PC-9 (cell line): ENCODE measurements at places on chromosomes 7 and 10.

DNA sequence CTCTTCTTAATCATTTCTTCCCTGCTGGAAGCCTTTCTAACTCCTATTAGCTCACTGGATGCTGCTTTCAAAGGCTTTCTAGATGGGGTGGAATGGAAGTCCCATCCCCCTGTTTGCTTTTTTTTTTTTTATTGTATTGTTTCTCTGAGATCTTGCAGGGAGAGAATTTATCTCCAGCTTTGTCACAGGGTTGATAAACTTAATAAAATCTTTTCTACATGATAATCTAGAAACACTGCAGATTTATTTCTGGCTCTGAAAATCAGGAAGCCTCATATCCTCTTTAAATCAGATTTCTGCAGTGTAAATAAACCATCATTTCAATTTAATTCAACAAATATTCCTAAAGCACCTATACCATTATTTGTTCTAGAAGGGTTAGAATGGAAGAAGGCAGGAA, 37.2 kb upstream of the CHCHD3 start:
- DNase-seq: no peak

GRCh38 chr10:28181478-28182096, 121.3 kb downstream of the MPP7 start:
- no peak for DNase-seq

DNA sequence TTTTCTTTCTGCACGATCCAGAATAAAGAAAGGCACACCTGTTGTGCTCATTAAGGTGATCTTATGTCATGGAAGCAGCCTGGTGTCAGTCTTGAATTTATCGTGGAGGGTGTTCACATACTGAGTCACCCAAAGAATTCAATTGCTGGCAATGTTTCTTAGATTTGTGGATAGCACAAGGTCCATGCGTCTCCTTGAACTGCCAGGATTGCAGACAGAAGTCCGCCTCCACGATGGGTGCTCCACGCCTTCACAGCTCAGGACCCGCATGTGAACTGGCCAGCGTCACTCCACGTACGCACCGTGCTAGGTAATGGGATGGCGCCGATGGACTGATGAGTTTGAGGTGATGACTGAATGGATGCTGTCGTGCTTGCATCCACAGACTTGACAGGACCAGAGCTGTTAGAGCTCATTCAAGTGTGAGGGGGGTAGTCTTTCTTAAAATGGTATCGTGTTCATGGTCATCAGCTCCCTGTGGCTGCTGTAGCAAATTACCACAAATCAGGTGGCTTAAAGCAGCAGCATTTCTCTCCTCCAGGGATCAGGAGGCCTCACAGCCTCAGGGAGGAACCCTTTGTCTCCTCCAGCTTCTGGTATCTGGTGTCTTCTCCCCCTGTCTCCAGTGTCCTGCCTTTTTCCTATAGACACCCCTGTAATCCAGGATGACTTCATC, 65.4 kb upstream of the DNAJB6 start:
- DNase-seq: no peak

DNA sequence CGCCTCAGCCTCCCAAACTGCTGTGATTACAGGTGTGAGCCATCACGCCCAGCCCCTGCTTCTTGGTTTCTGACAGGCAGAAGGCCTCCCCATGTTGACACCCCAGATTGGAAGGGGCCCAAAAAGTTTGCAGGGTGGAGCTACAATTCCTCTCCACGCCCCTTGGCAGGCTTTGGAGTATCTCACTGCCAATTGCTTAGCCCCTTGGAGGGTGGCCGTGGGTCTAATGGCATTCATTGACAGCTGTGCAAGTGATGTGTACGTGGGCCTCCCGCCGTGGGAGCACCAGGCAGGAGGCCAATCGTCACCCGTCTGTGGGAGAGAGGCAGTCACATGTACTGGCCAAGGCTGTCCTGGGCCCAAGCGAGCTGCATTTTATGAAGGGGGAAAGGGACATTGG, 73.7 kb upstream of the PPIF start:
- DNase-seq: no peak

DNA sequence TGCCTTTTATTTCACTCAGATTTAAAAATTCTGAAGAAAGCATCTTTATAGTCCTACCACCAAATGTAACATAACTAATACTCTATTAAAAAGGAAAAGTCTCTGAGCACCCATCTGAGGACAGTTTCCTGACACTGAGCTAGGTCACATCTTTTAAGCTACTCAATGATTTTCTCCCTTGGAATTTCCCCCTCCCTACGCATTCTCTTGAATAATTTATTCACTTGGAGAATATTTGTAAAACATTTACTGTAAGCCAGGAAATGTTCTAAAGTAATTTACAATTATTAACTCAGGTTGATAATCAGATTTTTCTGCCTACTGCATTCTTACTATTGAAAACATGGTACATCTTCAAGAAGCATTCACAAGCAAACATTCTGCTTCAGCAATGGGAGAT, 297.2 kb upstream of the VSTM2A start:
- DNase-seq: no peak

DNA sequence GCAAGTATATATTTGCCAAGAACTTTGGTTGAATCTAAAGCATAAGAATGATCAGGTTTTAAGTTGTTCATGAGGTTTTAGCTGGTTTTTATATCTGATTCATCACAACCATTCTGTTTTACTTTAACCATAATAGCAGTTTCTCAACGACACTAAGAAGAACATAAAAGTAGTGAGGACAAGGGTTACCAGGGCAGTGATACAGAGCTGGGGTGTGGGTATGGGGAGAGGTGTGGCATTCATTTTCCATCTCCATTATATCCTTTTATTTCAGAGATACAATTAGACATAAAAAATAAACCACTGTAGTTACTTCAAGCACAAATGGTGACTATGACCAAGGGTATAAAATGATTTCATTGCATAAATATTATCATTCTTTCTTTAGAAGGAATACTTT, 149.8 kb upstream of the STEAP4 start:
- DNase-seq: no peak

GRCh38 chr7:71133856-71134255, 1.9 kb downstream of the GALNT17 start:
- no peak for DNase-seq

- peak; percentile 97 for DNase-seq
Measured at GRCh38 chr10:63504145-63504881, 16.9 kb upstream of the REEP3 start.

- DNase-seq: peak; percentile 98
Measured at GRCh38 chr7:107169120-107170050, 582 bp downstream of the HBP1 start.

GRCh38 chr7:155721056-155721455, 76.6 kb downstream of the RBM33 start:
- no peak for DNase-seq

GRCh38 chr10:132336064-132336746, 4.2 kb downstream of the LRRC27 start:
- no peak for DNase-seq

GRCh38 chr7:44561962-44562621, 11.6 kb downstream of the DDX56 start:
- DNase-seq: peak; percentile 72

DNA sequence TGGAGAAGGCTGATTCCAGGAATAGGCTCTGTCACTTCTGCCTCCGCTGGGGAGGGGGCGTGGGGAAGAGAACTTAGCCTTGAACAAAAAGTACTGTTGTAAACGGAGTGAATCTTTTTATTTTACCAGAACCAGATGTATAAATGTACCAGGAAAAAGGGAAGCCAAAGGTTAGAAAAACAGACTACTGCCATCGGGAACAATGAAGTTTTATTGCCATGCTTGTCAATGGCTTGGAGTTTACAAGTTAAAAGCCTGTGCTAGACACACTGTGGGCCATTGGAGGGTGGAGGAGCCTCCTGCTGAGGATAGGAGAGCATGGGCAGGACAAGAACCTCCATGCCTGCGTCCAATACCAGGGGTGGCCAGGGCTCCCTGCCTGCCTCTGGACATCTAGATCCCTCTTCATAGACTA, 161.7 kb upstream of the LYZL2 start:
- no peak for DNase-seq

DNA sequence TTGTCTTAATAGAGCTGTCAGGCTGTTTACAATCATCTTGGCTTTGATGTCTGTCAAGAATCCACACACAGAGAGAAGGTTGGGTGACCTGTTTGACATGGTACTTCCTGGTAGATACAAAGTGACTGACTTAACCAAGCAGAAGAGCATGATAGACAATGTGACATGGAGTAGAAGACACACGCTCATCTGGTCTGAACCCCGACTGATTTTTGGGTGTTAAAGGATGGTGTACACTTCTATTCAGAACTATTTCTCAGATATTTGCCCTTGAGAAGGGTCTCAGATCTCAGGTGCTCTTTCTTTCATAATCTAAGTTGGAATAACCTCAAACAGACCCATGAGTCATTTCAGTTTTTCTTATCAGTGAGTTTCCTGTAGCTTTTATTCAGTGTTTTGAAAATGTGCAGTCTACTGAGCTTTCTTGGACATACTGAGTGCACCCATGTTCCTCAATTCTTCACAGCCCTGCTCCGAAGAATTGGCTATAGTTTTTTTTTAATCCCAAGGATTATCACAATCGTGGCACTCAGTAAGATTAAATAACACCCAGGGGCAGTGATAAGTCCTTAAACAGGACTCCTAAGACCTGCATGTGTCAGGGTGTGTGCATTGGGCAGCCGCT, 46.4 kb upstream of the NXPH1 start:
- no peak for DNase-seq

DNA sequence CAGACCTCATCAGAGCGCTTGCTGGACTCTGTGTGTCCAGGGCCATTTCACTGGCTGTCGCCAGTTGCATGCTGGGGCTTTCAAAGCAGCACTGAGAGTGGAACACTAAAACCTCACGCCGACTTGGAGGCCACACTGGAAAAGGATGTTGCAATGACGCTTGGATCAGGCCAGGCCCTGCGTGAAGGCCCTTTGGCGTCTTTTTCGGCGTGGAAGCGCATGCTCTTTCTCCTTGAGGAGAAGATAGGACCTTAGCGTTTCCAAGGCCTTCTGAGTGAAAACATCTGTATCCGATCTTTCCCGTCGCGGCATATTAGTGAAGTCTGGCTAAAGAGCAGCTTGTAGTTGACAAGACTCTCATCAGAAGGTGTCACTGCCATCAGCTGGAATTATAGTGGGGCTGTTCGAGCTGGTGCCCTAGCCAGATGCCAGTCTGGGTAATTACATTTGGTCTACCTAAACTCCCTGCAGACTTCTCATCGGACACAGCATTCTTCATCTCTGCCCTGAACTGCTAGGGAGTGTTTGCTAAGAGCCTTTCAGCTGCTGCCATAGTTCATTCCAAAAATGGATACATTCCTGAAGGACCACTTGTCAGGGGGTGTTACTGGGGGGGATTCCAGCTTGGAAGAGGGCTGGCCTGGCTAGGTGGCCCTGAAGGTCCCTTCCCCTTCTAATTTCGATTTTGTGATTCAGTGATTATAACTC, 167.7 kb upstream of the TCF7L2 start:
- DNase-seq: no peak

DNA sequence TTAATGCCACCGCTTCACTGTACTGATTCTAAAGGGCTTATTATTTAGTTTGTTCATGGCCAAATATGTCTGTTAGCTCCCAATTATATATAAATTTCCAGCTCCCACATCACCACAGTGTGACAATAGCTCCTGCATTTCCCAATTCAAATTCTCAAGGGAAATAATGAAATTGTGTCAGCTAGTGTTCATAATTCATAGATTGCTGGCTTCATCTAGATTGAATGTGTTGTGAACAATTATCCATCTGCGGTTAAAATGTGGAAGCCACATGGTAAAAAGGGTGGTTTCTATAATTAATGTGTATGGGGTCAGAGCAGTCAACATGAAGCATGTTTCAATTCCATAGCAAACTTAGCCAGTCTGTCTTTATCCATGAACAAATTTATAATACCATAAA, 154.3 kb downstream of the SEMA3E start:
- DNase-seq: no peak

DNA sequence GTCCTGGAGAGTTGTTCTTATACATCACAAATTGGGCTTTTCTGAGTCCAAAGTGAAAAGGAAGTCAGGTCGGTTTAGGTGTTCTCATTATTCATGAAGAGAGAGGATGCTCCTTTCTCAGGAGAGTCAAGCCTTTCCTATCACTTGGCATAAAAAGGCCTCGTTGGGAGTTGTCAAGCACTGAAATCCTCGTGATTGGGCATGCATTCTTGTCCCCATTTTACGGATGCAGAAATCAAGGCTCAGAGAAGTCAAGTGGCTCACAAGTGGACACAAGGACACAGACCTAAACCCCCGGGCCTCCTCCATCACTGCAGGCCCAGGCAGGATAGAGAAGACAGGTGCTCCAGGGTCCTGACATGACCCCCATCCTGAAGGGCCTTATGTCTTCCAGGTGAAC, 8.5 kb downstream of the RBP3 start:
- DNase-seq: no peak

DNA sequence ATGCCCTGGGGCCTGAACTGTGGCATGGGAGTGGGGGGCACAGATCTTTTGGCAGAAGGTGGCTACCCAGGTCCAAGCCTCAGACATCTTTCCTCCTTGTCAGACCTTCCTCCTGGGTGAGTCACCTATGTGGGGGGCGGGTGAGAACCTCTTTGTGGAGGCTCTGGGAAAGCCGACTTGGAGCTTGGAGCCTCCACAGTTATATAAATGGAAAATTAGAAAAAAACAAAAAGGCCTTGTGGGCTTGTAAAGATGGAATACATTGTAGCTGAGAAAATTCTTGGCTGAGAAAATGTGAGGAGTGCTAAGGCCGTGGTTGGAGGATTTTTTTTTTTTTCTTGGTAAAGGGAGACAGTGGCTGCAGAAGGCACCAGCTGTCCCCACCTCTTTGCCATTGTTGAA, 292.5 kb downstream of the CCDC3 start:
- peak; percentile 20 for DNase-seq

- no peak for DNase-seq
Measured at GRCh38 chr10:61592581-61592980, 70.1 kb upstream of the CABCOCO1 start.

DNA sequence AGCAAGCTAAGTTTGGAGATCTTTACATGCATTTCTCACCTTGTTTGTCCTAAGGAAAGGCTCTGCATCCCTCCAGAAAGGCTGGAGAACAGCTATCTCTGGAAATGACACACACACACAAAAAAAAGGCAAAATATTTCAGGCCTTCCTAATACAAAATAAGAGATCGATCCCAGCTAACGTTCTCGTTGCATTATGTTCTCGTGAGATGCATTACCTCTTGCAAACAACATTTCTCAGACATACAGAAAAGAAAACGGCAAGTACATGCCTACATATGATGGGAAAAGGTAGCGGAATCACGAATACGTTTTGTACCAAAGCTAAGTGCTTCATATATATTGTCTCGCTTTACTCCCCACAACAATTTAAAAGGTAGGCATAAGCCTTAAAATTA, 488 bp downstream of the MTERF1 start:
- DNase-seq: no peak
